Activated CD8-positive, alpha-beta T cell treated with anti-CD3 and anti-CD28 coated beads for 36 hours (primary cell): ENCODE measurements at places on chromosomes 3 and 15. TPM values are rescaled to one million over a fixed set of nuclear protein-coding genes. Genes with fewer than 3 reads are reported as not detected.

The PLA2G4E gene
- total RNA-seq = not detected

The RHO gene
- total RNA-seq = not detected

The GP9 gene
- total RNA-seq = not detected

The ANXA2 gene
- 57.9 TPM for total RNA-seq

The FGF7 gene
- total RNA-seq = not detected

The PIK3CA gene
- 14.1 TPM for total RNA-seq

The GPR149 gene
- total RNA-seq = not detected

The RAB6B gene
- total RNA-seq = 2.0 TPM

The GPR171 gene
- total RNA-seq = 91.8 TPM

The FAM81A gene
- total RNA-seq = 1.5 TPM

The CADPS gene
- not detected for total RNA-seq

The ARL8B gene
- 38.9 TPM for total RNA-seq

The NANOGP8 gene
- total RNA-seq = not detected

The COL6A5 gene
- not detected for total RNA-seq

The UNC13C gene
- total RNA-seq = not detected

The SLC28A1 gene
- total RNA-seq = not detected

The STRIT1 gene
- not detected for total RNA-seq

The SERINC4 gene
- 0.09 TPM for total RNA-seq

The KNL1 gene
- total RNA-seq = 20.9 TPM

The CACNA2D2 gene
- 2.1 TPM for total RNA-seq

The RGMA gene
- total RNA-seq = not detected
